ENCODE measurements at places on chromosomes 13 and 19. TPM values are rescaled to one million over a fixed set of nuclear protein-coding genes. Genes with fewer than 3 reads are reported as not detected.

Gene SIGLEC5
- total RNA-seq = not detected

Gene PRR12
- total RNA-seq = 27.7 TPM

Gene CXCL17
- not detected for total RNA-seq

Gene LGALS7
- total RNA-seq = not detected

Gene OLFM4
- not detected for total RNA-seq

Gene SLC17A7
- total RNA-seq = 0.49 TPM

Gene RGCC
- total RNA-seq = 1.3 TPM

Gene GPR12
- total RNA-seq = not detected

Gene ADGRE3
- not detected for total RNA-seq

Gene KIR2DL3
- not detected for total RNA-seq

Gene KLK2
- total RNA-seq = not detected

Gene PTPRH
- total RNA-seq = 7.4 TPM

Gene FUT3
- not detected for total RNA-seq

Gene ZBTB45
- 19.5 TPM for total RNA-seq

Gene LENG9
- total RNA-seq = 8.0 TPM

Gene PSG6
- total RNA-seq = 0.13 TPM

Gene RASAL3
- not detected for total RNA-seq

Gene KLK4
- total RNA-seq = 0.07 TPM

Gene CEACAM21
- not detected for total RNA-seq

Gene CGB2
- total RNA-seq = 0.35 TPM

Gene CRLF1
- total RNA-seq = 1.5 TPM

Data from A549 treated with DMSO at 1 μM for 4 hours (cell line).